ENCODE measurements at places on chromosomes 5 and 9.

DNA sequence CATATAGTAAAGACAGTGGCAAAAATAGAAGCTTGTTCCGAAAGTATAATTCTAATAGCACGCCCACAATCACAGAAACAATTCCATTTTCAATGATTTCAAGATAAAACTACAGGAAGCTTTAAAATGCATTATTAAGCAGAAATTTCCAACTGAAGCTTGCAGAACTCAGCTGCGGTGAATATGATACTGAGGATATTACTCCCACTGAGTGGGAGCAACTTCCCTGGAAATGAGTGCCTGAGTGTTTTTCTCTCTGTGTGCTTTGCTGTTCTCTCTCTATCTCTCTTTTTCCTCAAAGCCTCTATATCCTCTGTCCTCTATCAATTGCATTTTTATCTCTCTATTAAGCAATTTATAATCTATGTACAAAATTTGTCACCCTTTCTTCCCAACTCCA, 187.5 kb upstream of the PRDM9 start:
- DNase-seq: no peak

- no peak for DNase-seq
Measured at GRCh38 chr5:179158556-179158955, 98.4 kb downstream of the ZNF354C start.

- DNase-seq: no peak
Measured at GRCh38 chr5:93580927-93581445, at the start of gene NR2F1-AS1. TSS of gene NR2F1-AS1 (minus strand) at chr5:93581219.

- no peak for DNase-seq
Measured at GRCh38 chr9:90974643-90975245, 173.1 kb downstream of the SYK start.

- DNase-seq: no peak
Measured at GRCh38 chr9:124005029-124005771, 6.4 kb upstream of the LHX2 start.

DNA sequence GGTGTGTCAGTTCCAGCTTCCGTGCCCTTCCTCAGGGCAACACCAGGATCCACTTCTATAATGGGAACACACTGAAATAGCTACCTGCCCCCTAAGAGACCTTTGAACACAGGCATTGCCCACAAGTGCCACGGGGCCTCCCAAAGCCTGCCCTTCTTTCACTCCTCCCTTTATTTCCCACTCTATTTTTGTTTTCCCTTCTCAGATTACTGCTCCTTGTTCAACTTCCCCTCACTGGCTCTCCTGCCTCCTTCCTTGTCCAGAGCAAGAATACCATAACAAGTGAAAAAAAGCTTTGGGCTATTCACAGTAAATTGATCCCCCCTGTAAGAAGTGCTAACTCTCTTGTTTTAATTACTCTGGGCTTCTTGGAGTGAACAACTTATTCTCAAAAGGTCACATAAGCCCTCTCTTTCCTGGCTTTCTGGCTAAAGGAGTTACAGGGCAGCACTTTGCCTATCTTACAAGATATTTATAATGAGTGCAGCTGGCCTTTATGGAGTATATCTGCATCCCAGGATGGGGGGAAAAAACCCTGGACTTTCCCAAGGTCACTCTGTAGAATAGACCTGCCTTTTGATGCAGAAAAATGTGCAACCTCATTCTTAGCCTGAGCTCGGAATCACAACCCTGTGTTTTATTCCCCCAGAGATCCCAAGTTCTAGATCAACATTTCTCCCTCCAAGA, 11.3 kb downstream of the CTXN3 start:
- no peak for DNase-seq

DNA sequence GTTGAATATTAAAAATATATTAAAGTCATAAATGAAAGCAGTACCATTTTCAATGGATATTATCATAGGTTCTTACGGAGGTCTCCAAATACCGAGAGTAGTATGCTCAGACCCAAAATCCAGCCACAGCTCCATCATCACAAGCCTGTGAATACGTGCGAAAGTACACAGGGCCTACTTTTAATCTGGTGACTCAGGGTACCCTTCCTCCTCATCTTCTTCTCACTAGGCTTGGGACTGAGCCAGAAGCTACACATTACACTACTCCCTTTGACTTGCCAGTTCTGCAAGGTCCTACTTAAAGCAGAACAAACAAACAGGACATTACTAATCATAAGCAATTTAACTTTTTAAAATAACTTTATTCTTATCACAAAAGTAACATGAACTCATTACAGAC, 7.6 kb upstream of the RIC1 start:
- no peak for DNase-seq

GRCh38 chr5:11540112-11540511, 364.1 kb downstream of the CTNND2 start:
- no peak for DNase-seq

- no peak for DNase-seq
Measured at GRCh38 chr9:69215774-69216485, 41.9 kb downstream of the TJP2 start.

DNA sequence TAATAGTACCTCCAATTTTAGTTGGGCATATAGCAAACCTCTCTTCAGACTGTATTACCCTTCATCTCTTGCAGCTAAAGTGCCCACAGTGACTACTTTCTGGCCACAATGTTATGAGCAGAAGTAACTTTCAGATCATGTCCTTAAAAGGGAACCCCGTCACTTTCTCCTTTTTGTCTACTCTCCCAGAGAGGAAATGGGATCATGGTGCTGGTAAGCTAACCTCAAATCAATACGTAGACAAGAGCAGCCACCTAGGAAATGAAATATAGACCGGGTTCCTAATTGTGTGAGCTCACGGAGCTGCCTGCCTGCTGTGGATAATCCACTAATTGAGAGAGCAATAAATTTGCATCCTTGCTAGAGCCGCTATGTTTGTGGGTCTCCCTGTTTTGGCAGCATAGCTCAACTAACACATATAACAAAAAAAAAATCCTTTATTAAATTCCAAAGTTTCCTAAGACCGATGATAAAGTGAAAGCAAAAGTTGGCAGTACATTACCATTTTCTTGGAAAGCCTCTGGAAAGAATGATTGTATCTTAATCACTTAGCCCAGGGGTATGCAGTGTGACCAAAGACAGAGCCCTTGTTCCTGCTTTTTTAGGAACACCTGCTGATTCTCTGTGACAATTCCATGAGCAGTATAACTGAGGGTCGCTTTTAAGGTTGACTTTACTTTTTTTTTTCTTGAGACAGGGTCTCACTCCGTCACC, 5.6 kb upstream of the IL7R start:
- no peak for DNase-seq
